ENCODE measurements at places on chromosomes 11 and 22.

- no peak for DNase-seq
These were observed 9.8 kb upstream of the DDX10 start for GRCh38 chr11:108654994-108655631.

DNA sequence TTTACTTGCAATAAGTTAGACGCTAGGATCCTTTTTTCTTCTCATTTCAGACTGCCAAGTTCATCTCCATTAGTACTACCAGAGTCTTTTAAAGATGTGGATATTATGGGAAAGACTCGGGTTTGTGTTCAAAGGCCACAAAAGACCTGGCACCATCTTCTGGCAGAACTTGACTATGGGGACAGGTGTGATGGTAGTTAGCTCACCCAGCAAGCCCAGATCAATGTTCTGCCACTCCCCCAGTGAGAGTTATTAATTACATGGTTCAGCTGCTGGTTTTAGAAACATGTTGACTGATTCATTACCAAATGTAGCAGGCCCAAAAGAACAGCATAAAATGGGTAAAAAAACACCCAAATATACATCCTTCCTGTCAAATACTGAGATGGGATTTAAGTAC lies 333.5 kb upstream of the PITPNB start:
- DNase-seq, result no peak

- DNase-seq, result no peak
These were observed 105.0 kb upstream of the SESN3 start for GRCh38 chr11:95335989-95336388.

DNA sequence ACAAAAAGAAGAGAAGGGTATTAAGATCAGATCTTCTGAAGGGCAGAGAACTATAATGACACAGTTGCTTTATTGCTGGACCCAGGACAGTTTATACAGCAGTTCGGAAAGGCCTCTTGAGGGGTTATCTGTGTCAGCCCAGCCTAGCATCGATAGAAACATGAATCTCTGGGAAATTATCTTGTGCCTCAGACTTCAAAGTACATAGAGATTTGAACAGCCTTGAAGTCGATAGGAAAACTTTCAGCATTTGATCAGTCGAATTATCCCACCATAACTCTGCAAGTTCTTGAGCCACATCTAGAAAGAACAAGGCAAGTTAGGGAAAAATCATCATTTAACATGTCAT lies 2.5 kb upstream of the LMO2 start:
- no peak for DNase-seq

DNA sequence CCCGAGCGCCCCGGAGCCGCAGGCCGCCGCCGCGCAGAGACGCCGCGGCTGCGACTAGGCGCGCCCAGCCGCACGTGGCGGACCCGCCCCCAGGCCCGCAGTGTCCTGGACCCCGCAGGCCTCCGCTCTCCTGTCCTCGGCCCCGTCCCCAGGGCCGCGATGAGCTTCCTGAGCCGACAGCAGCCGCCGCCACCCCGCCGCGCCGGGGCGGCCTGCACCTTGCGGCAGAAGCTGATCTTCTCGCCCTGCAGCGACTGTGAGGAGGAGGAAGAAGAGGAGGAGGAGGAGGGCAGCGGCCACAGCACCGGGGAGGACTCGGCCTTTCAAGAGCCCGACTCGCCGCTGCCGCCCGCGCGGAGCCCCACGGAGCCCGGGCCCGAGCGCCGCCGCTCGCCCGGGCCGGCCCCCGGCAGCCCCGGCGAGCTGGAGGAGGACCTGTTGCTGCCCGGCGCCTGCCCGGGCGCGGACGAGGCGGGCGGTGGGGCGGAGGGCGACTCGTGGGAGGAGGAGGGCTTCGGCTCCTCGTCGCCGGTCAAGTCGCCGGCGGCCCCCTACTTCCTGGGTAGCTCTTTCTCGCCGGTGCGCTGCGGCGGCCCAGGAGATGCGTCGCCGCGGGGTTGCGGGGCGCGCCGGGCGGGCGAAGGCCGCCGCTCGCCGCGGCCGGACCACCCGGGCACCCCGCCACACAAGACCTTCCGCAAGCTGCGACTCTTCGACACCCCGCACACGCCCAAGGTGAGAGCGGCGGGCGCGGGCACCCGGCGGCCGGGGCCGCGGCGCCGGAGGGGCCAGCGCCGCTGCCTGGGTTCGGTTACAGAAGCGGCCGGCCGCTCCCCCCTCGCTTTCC lies 528 bp downstream of the WEE1 start:
- DNase-seq, result no peak

DNA sequence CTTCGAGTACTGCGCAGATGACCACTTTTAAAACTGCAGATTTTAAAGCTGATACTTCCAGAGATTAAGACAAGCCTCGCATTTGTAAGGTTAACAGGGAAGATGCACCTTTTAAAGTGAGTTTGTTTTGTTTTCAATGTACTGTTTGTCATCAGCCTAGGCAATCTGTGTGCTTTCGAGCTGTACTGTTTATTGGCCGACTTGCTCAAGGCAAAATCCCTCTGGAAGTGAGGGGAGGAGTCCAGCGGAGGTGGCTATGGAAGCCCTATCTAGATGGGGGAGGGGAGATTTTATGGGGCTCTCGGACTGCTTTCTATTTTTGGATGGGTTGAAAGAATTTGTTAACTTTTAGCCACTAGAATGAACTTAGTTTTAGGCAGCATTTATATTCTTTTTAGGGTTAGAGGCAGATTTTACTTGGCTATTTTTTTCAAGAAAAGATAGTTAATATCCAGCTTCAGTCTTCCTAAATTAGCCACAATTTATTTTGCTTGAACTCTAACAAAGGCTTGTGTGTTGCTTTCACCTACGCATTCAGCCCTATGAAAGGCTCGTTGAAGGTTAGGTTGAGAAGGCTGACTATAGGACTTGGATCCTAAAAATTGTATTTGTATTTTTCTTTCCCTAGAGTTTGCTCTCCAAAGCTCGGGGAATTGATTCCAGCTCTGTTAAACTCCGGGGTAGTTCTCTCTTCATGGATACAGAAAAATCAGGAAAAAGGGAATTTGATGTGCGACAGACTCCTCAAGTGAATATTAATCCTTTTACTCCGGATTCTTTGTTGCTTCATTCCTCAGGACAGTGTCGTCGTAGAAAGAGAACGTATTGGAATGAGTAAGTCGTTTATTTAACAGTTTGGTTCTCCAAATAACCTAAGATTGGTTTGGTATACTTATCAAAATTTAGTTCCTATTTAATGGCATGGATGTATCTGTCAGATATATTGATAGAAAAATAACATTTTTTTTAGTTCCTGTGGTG lies 2.1 kb downstream of the WEE1 start:
- no peak for DNase-seq

GRCh38 chr22:46239261-46240048 lies 10.6 kb downstream of the CDPF1 start:
- DNase-seq, result no peak

DNA sequence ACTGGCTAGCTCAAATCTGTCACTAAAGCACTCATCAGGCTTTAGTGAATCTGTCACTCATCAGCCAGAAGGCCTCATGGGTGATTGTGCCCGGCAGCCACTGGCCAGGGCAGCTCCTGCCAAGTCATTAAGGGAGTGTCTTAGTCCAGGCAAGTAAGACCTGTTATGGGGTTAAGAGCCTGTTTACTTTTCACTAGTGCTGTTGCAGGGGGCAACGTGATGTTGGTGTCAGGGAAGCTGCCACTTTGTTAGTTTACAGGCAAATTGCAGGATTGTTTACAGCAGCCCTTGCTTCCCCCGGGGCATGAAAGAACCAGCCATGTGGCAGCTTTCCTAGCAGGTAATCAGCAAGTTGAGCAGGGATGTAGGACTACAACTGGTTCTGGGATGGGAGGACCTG lies 155.6 kb upstream of the NCAM1 start:
- no peak for DNase-seq

- no peak for DNase-seq
These were observed at the start of gene FREY1 for GRCh38 chr11:45906965-45907611. TSS of gene FREY1 (minus strand) at chr11:45907271. CDS start at chr11:45907245, 26 bp downstream.

DNA sequence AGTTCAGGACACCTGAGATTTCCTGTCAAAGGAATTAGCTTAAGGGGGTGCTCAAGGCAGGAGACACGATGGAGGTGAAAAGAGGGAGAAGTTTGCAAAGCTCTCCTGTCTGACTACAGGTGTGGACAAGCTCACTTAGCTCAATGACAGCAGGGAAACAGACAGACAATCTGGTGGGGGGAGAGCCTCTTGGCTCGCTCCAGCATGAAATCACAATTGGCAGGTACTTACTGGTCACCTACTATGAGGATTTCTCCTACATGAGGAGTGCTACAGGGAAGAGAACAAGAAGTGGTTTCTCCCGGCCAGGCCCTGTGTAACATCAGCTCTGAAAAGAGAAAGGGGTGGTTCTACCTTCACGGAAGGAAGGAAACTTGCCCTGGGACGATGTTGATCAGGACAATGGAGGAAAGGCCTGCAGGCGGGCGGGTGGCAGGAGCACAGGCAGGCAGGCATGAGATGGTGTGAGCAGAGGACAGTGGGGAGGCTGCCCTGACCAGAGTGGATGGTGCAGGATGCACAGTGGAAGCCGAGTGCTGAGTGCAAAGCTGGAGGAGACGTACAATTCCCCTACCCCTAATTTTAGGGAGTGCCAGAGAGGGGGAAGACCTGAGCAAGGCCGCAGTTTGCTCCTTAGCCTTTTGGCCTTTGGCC lies 57.9 kb upstream of the CRTAM start:
- no peak for DNase-seq

GRCh38 chr11:64060861-64061444 lies 25.2 kb downstream of the FLRT1 start:
- no peak for DNase-seq

GRCh38 chr22:24061124-24061684 lies 50.1 kb downstream of the CABIN1 start:
- no peak for DNase-seq

- no peak for DNase-seq
These were observed 3.2 kb upstream of the GAB2 start for GRCh38 chr11:78420796-78421209.

- no peak for DNase-seq
These were observed 53.1 kb upstream of the ELF5 start for GRCh38 chr11:34566736-34567135.

DNA sequence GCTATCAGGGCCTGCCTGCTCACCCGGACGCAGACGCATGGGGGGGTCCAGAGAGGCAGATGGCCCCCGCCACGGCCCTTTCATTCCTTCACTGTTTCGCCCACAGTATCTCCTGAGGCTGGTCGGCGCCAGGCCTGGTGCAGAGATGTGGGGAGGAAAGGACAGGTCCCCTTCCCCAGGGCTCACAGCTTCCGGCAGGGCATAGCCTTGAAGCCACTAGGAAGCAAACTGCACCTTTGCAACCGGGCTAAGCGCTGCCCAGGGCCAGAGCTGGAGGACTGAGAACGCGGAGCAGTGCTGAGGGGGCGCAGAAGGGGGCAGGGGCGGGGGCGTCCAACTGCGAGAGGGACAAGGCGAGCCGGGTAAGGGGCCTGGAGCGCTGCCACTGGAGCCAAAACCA lies 20.2 kb upstream of the FLRT1 start:
- no peak for DNase-seq

- no peak for DNase-seq
These were observed 143.1 kb upstream of the MPPED2 start for GRCh38 chr11:30729187-30729713.

DNA sequence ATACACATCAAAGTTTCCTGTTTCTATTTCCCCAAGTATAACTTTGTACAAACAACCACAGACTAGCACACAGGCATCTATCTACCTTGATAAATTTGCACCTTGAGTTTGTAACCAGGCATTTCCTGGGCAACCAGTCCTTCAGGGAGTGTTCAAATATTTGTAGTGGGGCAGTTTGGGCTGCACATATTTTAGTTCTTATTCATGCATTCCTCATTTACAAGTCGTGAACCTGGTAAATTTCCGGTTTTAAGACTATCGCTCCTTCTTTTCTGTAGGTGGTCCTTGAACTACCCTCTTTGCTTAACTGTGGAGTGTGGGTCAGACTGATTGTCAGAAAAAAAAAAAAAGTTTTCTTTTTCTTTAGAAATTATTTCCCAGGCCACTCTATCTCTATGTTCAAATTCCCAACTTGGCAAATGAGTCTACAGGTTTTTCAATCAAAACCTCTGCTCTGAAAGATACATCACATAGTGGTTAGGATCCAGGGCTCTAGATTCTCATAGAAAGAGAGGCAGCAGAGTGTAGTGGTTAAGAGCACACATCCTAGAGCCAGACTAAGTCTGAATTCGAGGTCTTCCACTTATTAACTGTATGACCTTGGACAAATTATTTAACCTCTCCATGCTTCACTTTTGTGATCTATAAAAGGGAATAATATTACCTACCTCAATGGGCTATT lies 201.5 kb downstream of the SOX6 start:
- no peak for DNase-seq

- DNase-seq, result no peak
These were observed 41.5 kb downstream of the DHCR7 start for GRCh38 chr11:71406681-71407080.

GRCh38 chr11:65648997-65649493 lies 11.1 kb downstream of the SIPA1 start:
- no peak for DNase-seq

- DNase-seq, result no peak
These were observed 44.4 kb downstream of the GRM5 start for GRCh38 chr11:89021339-89021738.

DNA sequence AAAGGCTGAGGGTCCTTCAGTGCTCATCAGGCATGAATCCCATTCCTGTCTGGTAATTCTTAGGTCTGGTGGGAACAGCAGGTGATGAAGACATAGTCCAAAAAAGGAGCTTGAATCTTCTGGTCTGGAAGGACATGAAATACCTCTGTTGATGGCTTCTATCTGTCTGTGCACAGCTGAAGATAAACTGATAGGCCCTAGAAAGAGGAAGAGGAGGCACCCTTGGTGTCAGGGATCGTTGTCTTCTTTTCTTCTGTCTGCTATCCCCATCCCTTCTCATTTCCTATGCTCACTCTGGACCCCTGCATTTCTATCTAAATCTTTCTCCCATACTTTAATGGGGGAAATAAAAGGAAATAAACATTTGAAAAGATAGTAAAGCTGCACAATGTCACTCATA lies 9.4 kb downstream of the AGBL2 start:
- DNase-seq, result no peak

GRCh38 chr11:13929395-13929891 lies 33.1 kb upstream of the SPON1 start:
- DNase-seq, result no peak

DNA sequence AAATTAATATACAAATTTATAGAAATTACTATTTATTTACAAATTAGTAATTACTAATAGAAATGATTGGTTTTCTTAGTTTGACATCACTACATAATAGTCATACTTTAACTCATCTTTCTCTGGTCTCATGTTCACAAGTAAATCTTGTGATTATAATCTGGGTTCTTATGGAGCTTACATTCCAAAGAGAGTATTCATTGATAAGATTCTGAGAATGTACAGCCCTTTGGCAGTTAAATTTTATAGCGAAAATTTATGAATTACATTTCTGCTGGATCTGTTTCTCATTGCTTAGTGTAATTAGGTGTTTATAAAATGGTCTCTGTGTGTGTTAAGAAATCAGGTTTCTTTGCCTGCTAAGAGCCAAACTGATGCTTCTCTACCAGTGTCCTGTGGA lies 175.2 kb downstream of the TMEM135 start:
- no peak for DNase-seq

DNA sequence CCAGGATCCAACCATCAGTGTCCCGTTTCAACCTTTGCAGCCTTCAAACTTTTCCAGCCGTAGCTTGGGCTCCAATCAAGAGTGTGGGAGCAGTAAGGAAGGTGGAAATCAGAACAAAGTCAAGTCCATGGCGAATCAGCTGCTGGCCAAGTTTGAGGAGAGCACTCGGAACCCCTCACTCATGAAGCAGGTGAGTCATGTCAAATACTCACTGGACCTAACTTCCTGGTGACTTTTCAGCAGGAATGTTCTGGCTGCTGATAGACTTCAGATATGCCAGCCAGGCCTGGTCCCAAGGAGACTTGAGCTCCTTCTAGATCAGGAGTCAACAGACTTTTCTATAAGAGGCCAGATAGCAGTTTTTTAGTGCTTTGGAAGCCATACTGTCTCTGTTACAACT lies 129.0 kb downstream of the MICAL2 start:
- no peak for DNase-seq
